ENCODE measurements at places on chromosomes 5 and 9.

- DNase-seq: peak; percentile 93
Observed at GRCh38 chr5:76808141-76808691, 10.6 kb upstream of the F2RL1 start.

DNA sequence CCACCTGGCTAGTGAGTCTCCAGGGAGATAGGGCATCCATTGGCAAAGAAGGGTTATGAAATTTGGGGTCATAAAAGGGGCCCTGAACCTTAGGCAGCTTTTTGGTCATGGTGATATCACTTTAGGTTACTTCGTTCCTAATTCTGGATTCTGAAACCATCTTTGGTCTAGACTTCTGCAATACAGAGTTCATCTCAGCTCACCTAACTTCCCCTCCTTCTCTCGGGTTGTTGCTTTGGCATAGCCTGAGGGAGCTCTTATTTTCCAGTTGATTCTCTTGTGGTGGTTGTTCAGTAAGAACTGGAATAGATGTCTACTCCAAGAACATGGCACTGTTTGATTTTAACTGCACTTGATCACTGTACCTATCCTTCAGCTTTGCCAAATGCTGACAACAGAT is 148.9 kb upstream of the RUSC2 start:
- no peak for DNase-seq

DNA sequence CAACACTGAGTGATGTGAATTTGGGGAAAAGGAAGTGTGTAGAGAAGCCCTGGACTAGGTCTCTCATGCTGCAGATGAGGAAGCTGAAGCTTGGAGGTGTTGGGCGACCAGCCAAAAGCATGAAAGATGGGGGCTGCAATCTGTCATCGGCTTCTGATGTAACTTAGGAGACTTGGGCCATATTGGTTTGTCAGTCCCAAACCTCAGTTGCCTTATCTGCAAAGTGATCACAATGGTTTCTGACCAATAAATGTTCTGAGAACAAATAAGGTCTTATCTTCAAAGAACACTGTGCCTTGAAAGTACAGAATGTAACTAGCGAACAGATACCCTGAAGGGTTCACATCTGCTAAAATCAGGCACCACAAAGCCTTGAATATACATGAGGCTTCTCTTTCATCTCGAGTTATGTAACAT is 198.4 kb upstream of the NR3C1 start:
- DNase-seq: no peak

DNA sequence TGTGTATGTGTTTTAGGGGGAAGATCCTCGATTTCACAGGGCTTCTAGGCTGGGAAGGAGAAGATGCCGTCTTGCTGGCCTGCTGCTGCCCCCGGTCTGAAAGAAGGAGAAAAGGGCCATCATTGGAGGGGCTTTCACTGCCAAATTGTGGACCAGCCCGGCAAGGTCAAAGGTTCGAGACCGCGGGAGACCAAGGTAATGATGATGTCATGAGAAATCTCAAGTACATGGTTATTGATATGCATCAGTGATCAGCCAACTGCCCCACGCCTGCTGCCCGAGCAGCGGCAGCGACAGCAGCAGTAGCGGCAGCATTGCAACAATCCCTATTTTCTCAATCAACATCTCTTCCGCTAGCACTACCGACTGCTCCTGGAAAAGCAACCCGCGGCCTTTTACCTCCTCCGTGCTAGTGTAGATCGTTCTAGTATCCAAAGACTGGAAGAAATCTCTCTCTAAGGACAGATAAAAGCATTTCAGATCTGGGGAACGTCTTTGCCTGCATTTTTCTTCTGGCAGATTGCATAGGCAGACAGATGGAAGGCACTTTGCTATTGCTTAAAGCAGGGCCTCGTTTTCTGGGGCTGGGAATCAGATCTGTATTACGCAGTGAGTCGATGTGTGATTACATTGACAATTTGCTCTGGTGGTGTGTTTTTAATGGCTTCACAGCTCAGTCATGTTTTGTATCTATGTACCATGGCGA is 215.3 kb downstream of the MEF2C start:
- peak; percentile 57 for DNase-seq

- no peak for DNase-seq
Observed at GRCh38 chr5:159515197-159515596, 184.9 kb upstream of the IL12B start.

- DNase-seq: no peak
Observed at GRCh38 chr9:14127656-14128055, 186.3 kb downstream of the NFIB start.

GRCh38 chr5:116424951-116425350 is 149.7 kb downstream of the SEMA6A start:
- DNase-seq: no peak

All from islet precursor cell (in vitro differentiated cells).